ENCODE measurements at places on chromosomes 1 and 21.

DNA sequence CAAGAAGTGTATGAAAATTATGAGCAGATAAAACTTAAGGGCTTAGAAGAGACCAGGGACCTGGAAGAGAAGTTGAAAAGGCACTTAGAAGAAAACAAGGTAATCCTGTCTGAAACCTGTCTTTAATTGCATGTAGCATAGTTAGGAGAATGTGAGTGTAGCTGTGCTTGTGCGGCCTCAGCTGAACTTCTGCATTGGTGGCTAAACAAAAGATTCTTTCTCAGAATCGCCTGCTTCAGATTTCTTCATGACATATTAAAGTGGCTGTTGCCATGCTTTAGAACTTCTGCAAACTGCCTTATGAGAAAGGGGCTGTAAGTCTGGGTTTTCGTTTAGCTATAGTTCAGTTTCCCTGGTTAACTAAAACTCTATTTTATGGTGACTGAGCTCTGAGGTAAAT lies 94.5 kb downstream of the VPS26C start:
- no peak for DNase-seq

GRCh38 chr21:44535963-44536362 lies 4.0 kb downstream of the KRTAP10-1 start:
- no peak for DNase-seq

- DNase-seq = peak; percentile 41
These were observed 14.5 kb upstream of the RNF187 start for GRCh38 chr1:228472655-228473054.

GRCh38 chr1:173113015-173113741 lies 62.4 kb upstream of the TNFSF18 start:
- DNase-seq = no peak

GRCh38 chr1:201841265-201841912 lies 12.4 kb downstream of the IPO9 start:
- DNase-seq = peak; percentile 25

- DNase-seq = no peak
These were observed 102.1 kb downstream of the TYW3 start for GRCh38 chr1:74835051-74835450.

- peak; percentile 88 for DNase-seq
These were observed 2.5 kb upstream of the SAMD11 start for GRCh38 chr1:921011-921837.

- no peak for DNase-seq
These were observed 18.4 kb upstream of the RCAN3 start for GRCh38 chr1:24484199-24484598.

DNA sequence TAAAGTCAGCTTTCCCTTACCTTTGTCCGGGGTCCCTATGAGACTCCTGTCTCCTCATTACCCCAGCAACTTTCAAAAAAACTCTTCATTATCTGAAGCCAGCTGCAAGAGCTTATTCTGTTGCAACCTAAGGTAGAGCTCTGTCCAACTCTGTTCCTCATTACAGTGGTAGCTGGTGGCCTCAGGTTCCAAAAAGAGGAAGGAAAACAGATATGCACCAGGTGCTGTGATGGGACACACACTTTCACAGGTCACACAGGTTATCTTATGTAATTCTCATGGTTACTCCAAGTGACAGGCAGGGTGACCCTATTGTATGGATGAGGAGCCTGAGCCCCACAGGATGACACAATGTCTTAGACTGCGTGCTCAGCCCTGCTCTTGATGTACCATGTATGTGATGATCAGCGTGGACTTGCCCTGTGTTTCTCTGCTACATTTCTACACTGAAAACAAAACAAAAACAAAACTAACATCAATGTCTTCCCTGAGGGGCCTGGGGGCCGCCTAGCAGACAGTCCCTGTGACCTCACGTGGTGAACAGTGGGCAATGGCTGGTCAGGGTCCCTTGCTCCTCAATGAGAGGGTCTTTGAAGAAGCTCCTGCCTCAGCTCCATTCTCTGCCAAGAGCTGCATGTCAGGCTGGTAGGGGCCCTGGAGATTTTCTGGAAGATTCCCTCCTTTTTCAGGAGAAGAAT lies 9.7 kb upstream of the TENT5C start:
- peak; percentile 45 for DNase-seq

DNA sequence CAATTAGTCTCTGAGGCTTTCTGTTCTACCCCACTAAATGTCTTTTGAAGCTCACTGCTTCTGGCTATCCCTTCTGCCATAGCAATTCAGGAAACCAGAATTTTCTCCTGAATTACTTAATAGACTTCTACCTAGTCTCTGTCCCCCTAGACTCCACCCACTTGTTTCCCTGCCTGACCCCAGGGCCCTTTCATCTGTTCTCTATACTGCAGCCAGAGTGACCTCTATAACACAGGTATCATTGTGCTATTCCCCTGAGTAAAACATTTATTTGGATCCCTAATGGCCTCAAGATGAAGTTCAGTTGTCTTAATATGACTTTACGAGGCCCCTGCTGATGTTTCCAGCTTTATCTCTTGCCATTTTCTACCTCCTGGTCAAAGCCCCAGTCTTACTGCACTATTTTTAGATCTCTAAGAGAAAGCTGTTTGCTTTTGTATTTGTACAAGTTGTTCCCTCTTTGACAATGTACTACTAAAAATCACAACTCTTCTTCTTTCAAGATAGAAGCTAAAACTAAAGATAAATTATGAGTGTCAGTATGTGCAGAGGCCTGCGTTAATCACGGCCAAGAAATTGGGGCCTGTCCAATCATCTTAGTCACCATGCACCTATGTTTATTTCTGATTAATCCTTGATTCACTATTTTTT lies 54.5 kb downstream of the ATP1B1 start:
- DNase-seq = no peak

GRCh38 chr1:81613803-81614202 lies 186.9 kb upstream of the ADGRL2 start:
- no peak for DNase-seq

DNA sequence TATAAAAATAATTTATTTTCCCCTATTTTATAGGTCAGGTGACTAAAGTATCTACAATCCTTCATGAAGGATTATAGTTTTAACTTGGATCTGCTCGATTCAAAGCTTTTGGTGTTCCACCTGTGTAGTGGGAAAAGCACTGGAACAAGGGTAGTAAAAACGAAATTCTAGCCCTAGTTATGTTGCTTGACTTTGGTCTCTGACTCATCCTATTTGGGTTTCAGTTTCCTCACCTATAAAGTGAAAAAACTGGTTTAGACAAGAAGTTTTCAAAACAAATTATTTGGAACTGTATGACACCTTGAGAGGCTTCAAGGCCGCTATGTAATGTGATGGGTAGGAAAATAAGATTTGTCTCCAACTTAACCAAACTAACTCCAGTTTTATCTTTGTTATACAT lies 505.2 kb upstream of the ZRANB2 start:
- DNase-seq = no peak

- DNase-seq = no peak
These were observed 4.0 kb upstream of the WNT3A start for GRCh38 chr1:228002792-228003191.

- no peak for DNase-seq
These were observed 160.1 kb downstream of the TRIM33 start for GRCh38 chr1:114350731-114351445.

DNA sequence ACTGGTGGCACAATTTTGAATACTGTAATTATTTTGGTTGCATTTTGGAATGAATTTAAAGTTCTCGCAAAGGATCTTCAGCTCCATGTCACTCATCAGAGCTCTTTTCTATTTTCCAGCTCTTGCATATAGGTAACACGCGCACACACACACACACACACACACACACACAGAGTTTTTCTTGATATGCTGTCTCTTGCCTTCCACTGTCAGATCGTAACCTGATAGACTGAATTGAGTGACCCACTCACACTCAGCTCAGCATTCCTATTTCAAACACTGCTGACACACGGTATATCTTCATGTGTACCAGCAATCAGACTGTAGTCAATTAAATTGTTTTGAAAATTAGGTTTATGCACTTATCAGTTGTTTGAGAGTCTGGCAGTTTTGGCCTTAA lies 214.1 kb downstream of the PBX1 start:
- DNase-seq = no peak

DNA sequence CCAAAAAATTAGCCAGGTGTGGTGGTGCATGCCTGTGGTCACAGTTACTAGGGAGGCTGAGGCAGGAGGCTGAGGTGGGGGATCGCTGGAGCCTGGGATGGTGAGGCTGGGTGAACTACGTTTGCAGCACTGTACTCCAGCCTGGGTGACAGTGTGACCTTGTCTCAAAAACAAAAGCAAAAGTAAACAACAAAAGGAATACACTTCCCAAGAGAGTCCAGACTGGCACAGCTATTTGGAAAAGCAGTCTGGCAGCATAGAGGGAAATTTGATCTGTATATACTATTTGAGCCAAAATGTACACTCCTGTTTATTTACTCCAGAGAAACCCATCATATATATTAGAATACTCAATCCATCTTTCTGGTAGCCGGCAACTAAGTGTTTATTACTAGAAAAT lies 107.0 kb upstream of the HMCN1 start:
- DNase-seq = no peak

DNA sequence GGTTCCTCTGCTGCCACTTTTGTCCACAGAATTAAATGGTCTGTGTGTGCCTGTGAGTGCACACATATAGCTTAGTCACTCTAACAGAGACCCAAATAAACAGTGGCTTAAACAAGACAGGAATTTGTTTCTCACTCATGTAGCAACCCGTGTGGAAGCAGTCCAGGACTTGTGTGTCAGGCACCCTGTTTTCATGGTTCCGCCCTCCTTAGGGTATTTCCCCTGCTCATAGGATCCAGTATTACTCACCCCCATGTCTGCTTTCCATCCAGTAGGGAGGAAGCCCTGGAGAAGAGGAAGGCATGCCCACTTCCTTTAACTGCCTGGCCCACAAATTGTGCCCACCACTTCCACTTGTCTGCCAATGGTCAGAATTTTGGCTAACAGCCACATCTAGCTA lies 41.3 kb upstream of the TACSTD2 start:
- DNase-seq = peak; percentile 50

- DNase-seq = no peak
These were observed 16.7 kb downstream of the HSD11B1 start for GRCh38 chr1:209721323-209721722.

- DNase-seq = no peak
These were observed 16.5 kb upstream of the ASAP3 start for GRCh38 chr1:23500466-23500865.

DNA sequence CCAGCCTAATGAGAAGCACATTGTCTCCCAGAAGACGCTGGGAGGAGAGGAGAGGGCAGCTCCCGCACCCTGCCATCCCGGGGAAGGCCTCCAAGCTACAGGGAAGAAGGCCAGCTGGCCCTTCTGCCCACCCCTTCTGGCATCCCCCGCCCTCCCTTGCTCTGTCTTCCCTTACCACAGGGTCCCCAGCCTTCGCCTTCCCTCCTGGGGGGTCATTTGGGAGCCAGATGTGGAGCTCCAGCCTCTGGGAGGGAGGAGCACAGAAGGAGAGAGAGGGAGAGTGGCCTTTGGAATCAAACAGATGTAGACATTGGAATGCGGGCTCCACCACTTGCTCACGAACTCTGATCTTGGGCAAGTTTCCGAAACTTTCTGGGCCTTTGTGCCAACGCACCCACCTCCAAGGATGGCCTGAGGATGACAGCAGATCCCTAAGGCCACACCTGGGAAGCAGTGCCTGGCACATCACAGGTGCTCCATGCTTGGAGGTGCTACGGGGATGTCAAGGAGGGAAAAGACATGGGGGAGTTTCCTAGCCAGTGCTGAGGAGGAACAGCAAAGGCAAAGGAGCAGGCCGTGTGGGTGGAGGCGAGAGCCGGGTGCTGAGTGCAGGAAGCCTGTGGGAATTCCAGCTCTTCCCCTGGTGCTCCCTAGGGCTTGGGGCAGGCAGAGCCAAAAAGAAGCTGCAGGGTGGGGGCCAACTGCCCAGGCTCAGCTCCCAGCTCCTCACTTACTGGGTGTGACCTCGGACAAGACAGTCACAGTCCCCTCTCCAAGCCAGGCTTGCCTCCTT lies 23.1 kb upstream of the RSPO1 start:
- DNase-seq = no peak

- peak; percentile 41 for DNase-seq
These were observed 886 bp downstream of the ZMYM4 start for GRCh38 chr1:35269201-35269988.

- no peak for DNase-seq
These were observed 33.6 kb upstream of the CD34 start for GRCh38 chr1:207944571-207944970.

DNA sequence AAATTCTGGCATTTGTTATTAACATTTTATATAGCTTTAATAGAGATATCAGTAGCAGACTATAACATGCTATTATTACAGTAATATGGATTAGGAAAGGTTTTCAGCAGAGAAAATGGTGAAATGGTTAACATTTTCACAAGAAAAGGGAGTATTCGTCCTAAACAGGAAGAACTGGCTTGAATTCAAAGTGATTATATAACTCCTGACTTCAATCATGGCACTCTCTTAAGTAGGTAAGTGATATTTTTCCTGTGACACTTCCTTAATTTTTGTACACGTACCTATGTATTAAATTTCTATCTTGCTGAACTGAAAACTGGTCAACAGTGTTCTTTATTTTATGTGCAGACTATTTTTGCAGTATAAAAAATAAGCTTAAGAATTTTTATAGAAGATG lies 67.9 kb upstream of the CNN3 start:
- DNase-seq = no peak

DNA sequence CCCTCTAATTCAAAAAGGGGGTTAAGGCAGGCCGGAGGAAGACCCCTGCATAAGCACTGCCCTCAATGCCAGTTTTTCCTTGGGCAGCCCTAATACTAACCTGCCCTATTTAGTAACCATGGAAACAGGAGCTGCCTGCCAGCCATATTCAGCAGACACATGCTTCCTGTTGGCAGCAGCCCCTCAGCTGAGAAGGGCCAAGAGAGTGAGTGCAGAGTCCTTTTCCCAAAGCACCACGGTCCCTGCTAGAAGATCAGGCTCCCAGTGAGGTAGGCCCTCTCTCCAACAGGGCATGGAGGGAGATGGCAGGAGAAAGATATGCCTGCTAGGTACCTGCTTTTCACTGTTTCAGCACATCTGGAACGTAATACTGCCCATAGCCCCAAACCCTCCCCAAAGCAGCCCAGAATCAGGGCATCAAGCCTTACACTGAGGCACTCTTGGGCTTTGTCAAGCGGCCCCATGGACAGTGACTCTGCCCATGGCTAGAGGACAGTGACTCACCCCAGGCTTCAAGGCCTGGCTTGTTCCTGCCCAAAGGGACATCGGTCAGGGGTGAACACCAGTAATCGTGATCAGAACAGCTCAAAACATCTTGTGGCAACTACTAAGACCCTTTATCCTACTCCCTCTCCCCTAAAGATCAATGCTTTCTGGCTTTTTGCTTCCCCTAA lies 64.5 kb downstream of the BCAR3 start:
- peak; percentile 35 for DNase-seq

DNA sequence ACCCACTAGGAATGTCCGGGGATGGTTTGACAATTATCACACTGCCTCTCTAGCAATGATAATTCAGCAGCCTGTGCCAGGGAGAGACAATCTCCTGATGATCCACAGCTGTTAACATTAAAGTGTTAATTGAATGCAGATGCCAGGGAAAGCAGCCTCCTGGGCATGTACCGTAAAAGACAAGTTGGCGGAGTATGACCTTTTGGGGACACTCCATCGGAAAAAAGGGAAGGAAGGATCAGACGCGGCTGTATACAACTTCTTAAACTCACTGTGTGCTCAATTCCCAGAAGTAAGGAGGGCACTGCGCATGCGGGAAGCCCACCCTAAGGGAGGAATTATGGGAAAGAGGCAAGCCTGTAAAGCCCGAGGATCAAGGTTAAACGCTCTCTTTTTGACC lies 62.6 kb downstream of the MAP3K7CL start:
- no peak for DNase-seq

- DNase-seq = no peak
These were observed 108.2 kb upstream of the TMPRSS2 start for GRCh38 chr21:41616031-41616591.

- no peak for DNase-seq
These were observed 67.9 kb upstream of the APOBEC4 start for GRCh38 chr1:183721041-183721440.

- DNase-seq = no peak
These were observed 101.2 kb upstream of the CD55 start for GRCh38 chr1:207219979-207220889.
